Brain (organoid and tissue), 16 donors: ENCODE measurements at places on chromosomes 3 and 15.

- DNase-seq: peak; percentile 77
Observed at GRCh38 chr15:31102039-31102321, 455 bp upstream of the TRPM1 start.

GRCh38 chr15:33675246-33675645 lies 293.1 kb upstream of the CHRM5 start:
- peak; percentile 41 for DNase-seq

- DNase-seq: peak; percentile 25
Observed at GRCh38 chr3:94524102-94524919, 461.4 kb downstream of the NSUN3 start.

DNA sequence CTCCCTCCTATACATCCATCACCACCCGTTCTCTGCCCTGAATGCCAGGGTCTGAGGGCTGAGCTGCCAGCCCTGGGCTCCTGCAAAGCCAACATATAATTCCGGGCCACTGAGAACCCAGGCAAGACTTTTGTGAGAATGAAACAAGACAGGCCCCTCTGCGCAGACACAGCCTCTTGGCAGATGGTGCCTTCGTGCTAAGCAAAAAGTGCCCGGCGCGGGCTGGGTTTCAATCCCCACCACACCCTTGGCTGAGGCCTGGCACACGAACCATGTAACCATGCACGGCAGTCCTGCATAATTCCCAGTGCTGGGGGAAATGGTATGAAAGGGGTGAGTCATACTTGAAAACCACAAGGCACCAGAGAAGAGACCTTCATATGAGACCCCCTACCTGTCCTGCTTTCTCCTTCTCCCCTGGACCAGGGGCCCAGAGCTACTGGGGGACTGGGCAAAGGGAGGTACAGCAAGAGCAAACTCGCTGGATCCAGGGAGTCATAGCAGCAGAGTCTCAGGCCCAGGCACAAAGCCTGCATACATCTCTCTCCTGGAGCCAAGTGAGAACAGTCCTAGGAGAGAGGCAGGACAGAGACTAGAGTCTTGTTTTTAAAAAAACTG lies 26.1 kb upstream of the LOXL1 start:
- peak; percentile 52 for DNase-seq

- DNase-seq: no peak
Observed at GRCh38 chr15:90571063-90571541, 41.4 kb downstream of the CRTC3 start.

GRCh38 chr3:17021614-17022013 lies 136.9 kb downstream of the PLCL2 start:
- no peak for DNase-seq
